ENCODE measurements at places on chromosomes 7 and 10.

GRCh38 chr10:109029870-109030269 is 893.4 kb downstream of the XPNPEP1 start:
- DNase-seq = no peak

GRCh38 chr7:81469153-81469868 is 300.5 kb downstream of the HGF start:
- DNase-seq = no peak

DNA sequence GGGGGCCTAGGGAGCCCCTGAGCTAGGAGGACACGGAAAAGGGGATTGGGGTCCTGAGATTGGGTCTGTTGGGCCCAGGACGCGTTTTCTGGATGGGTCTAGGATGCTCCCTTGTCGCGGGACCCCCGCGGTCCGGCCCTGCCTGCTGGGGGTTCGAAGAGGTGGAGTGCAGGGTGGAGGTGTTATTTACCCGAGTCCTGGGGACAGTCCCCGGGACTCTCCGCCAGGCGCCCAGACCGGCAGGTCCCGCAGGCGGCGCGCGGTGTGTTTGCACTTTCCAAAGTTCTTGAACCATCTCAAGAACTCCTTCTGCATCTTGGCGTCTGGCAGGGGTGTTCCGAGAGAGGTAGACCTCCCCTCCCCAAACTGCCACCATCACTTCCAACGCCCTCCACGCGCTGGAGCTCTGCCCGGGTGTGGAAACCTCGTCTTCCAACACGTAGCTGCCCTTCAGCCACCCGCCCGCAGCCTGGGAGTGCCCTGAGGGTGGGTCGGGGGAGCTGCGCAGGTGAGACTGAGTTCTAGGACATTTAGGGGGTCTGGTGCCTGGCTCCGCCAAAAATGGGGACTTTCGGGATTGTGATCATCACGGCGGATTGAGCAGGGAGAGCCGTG is 569 bp downstream of the CAV1 start:
- no peak for DNase-seq

- DNase-seq = no peak
These were observed 1250.6 kb downstream of the GATA3 start for GRCh38 chr10:9305018-9305655.

DNA sequence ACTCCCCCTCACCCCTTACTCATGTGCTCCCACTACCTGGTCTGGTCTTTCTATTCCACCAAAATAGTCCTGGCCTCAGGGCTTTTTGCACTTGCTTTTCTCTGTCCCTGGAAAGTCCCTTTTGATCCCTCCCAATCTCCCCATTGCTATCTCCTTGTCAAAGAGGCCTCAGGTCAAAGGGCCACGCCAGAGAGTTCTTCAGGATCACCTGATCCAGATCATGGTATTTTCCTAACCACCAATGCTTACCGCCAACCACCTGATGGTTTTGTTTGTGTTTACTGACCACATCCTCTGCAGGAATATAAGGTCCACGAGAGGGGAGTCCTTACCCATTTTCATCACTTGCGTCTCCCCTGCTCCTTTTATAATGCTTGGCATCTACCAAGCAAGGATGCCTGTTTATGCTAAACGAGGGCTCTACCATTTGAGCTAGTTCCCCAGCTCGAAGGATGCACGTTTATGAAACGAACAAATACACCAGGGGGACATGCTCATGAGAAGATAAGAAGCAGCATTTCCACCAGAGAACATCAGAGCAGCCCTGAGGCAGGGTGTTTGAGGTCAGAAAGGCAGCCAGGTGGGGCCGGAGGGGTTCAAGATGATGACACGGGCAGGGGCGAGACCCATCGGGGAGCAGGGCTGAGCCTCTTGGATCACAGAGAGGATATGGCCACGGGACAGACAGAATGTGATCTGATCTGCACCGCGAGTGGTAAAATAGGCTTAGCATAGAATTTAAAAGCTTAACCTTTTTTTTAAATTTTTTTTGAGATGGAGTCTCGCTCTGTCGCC is 43.1 kb upstream of the FOXK1 start:
- no peak for DNase-seq

GRCh38 chr7:29588900-29589696 is 25.5 kb downstream of the PRR15 start:
- no peak for DNase-seq

DNA sequence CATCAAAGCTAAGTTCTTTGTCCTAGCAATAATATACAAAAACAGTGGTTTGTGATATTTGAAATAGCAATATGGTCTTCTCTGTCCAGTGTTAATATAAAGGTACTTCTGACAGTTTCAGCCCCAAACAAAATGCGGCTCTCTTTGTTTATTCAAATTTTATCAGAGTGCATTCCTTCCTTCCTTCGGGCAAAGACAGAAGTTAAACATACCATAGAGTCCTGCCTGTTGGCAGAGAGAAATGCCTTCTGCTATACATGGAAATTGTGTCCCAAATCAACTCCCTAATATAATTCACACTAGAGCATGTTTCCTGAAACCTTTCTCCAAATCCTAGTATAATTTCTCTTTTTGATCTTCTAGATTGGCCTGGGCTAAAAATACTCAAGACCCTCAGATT is 21.2 kb upstream of the ATE1 start:
- DNase-seq = no peak

DNA sequence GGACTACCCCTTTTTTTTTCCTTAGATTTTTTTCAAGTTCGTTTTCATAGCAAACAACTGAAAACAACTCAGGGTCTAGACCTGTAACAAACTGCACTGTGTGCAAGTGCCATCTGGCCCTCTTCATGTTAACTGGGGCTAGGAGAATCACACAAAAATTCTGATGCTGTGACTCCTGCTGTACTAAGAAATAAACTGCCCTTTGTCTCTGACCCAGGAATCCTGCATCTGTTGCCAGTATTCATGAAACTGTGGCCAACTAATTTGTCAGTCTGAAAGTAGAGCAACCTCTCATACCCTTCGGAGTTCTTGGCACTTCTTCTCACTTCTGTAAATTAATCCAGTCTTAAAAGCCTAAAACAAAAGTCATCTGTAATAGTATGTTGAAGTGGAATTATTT is 218.4 kb upstream of the PCDH15 start:
- no peak for DNase-seq

GRCh38 chr10:101134299-101135127 is 3.4 kb downstream of the TLX1 start:
- no peak for DNase-seq

- DNase-seq = no peak
These were observed 17.2 kb upstream of the LRRC17 start for GRCh38 chr7:102895602-102896001.

DNA sequence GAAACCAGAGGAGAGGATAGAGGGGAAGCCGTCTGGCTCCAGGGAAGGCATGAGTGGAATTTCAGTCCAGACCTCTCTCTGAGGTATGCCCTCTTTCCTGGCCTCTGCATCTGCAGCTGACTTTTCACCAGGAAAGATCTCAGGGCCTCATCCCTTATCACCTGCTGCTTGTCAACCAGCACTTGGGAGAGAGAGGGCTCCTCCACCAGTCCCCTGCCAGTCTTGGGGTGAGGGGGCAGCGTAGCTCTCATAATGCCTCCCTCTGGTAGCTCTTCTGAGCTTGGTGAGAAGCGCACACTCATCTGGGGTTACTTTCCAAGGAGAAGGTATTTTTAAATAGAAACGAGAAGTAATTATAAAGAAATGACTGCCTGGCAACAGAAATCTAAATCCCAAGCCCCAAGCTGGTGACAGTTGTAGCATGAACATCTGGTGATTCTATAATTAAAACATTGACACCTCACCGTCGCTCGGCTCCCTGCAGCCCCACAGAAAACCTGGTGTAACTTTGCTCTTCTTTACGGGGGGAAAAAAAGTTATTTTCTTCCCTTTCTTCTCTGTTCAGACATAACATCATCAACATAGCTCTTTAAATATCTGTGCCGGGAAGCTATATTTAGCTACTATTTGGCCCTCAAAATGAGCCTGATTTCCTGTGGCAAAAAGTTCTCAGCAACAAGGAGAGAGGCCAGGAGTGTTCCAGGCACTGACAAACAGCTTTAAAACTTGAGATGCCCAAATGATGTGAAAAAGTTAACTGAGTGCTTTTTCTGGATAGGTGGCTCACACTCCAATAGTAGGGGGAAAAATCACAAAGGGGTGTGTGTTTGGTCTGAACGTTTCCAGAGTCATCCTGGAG is 26.9 kb downstream of the HIP1 start:
- no peak for DNase-seq

GRCh38 chr7:94643771-94644545 is 12.0 kb downstream of the SGCE start:
- DNase-seq = no peak

GRCh38 chr7:132398253-132398925 is 177.9 kb downstream of the PLXNA4 start:
- DNase-seq = no peak

GRCh38 chr10:119477444-119477843 is 65.1 kb downstream of the RGS10 start:
- no peak for DNase-seq

GRCh38 chr7:107164092-107164491 is 4.7 kb upstream of the HBP1 start:
- no peak for DNase-seq

GRCh38 chr10:44473146-44473545 is 88.2 kb upstream of the CXCL12 start:
- no peak for DNase-seq
